Stimulated activated CD4-positive, alpha-beta T cell treated with anti-CD3 and anti-CD28 coated beads, Interleukin-2, amount 100 ng/mL, for 48 hours (primary cell): ENCODE measurements at places on chromosomes 2 and 18.

- DNase-seq = no peak
These were observed 173.4 kb downstream of the LRRTM4 start for GRCh38 chr2:77348821-77349220.

GRCh38 chr2:170143045-170143717, 34.8 kb upstream of the MYO3B start:
- DNase-seq = no peak

DNA sequence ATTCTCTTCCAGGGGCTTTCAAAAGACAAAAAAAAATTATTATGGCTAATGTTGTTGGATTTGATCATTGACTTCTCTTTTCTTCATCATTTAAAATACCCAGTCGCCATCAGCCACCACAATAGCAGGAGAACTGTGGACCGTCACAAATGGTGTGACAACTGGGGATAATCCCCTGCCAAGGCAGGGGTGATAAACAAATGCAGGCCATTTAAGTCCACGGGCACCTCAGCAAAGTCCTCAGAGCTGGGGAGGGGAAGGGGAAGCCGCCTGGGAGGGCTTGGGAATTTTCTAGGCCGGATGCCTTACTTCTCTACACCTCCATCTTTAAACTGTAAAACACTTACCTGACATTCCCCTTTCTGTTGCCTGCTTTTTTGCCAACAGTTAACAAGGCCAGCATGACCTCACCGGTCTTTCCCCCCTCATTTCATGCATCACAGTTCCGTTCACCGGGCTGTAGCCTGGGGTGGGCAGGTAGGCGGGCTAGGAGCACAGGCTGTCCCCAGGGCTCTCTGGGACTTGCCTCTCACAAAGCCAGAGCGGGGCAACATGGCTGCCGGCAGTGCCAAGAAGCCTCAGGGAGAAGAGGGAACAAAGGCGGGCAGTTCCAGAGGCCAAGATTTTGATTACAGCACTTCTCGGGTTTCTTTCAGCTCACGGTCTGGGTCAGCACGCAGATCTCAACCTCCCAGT, 820.4 kb downstream of the BCL11A start:
- DNase-seq = no peak

GRCh38 chr2:201808027-201808426, 1.7 kb downstream of the CDK15 start:
- no peak for DNase-seq
